Stomach (tissue), 19 donors: ENCODE measurements at places on chromosomes 5 and 9. TPM values are rescaled to one million over a fixed set of nuclear protein-coding genes. Genes with fewer than 3 reads are reported as not detected.

- peaks cover 46% of the 10 kb centered on the region for H3K36me3 ChIP-seq
Measured at GRCh38 chr9:123064716-123065115, 31.2 kb downstream of the GPR21 start.

DNA sequence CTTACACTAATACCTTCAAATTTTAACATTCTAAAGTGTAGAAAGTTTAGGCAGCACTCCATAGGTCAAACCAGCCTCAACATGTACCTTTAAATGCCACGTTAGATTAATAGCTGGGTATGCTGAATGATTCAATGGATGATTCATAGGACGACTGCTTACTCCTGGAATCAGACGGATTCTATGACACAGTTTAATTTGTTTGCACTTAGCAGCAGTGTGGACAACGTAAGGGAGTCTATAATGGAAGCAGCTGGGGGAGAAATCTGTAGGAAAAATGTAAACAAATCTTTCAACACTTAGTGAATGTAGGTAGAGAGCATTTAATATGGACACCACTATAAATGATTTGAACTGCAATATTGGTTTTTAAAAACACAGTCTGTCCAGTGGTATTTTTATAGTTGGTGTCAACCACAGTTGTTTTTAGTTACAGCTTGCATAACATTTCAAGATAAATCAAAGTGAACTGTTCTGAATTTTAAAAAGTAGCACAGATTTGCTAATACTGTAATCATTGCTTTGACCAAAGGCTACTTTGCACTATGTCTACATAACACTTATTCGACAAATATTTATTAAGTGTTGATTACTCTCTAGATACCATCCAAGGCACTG is 701.5 kb upstream of the MEF2C start:
- DNase-seq = peak; percentile 16
- H3K27ac ChIP-seq = no peak overlapping the region
- no peak overlapping the region for H3K4me3 ChIP-seq
- H3K36me3 ChIP-seq = no peaks in the 10 kb centered on the region

DNA sequence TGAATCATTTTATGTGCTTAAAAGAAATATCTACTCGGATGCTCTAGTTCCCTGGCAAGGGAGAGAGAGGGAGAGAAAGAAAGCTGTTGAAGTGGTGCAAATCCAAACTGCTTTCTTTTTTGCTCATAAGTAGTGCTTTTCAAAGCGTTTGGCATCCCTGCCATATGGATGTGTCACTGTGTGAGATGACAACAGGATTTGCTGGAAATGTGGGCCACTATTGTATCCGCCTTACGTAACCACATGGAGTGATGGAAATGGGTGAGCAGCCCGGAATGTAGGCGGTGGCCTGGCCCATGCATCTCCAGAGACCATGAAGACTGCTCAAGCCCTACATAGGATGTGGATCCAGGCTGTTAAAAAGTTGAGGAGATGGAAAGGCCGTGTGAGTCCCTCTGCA is 30.8 kb downstream of the TJP2 start:
- DNase-seq = no peak
- H3K27me3 ChIP-seq = no peaks in the 10 kb centered on the region
- peaks cover 31% of the 10 kb centered on the region for H3K4me1 ChIP-seq
- no peak overlapping the region for H3K27ac ChIP-seq

- DNase-seq = no peak
- H3K27me3 ChIP-seq = no peaks in the 10 kb centered on the region
- H3K36me3 ChIP-seq = no peaks in the 10 kb centered on the region
- peaks cover 12% of the 10 kb centered on the region for H3K4me1 ChIP-seq
- H3K4me3 ChIP-seq = no peak overlapping the region
Measured at GRCh38 chr9:12790001-12790400, 15.2 kb downstream of the LURAP1L start.

GRCh38 chr5:16585041-16585667 is 31.6 kb downstream of the RETREG1 start:
- H3K36me3 ChIP-seq = no peaks in the 10 kb centered on the region
- H3K4me3 ChIP-seq = no peak overlapping the region
- H3K4me1 ChIP-seq = peaks cover 13% of the 10 kb centered on the region
- no peak overlapping the region for H3K27ac ChIP-seq

DNA sequence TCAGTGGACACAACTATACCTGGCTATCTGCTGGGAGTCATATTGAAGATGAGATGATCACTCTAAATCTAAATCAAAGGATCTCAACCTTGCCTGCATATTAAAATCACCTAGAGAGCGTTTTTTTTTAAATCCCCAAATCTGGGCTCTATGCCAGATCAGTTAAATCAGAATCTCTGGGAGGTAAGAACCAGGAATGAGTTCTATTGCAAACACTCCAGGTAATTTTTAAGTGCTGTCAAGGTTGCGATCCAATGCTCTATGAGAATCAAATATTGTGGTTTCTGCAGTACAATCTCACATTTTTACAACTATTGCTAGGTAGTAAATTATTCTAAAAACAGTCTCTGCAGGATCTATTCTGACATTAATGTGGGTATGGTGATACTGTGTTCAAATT is 202.3 kb upstream of the OR13F1 start:
- no peaks in the 10 kb centered on the region for H3K4me1 ChIP-seq
- no peaks in the 10 kb centered on the region for H3K36me3 ChIP-seq
- DNase-seq = no peak
- no peak overlapping the region for H3K27ac ChIP-seq

DNA sequence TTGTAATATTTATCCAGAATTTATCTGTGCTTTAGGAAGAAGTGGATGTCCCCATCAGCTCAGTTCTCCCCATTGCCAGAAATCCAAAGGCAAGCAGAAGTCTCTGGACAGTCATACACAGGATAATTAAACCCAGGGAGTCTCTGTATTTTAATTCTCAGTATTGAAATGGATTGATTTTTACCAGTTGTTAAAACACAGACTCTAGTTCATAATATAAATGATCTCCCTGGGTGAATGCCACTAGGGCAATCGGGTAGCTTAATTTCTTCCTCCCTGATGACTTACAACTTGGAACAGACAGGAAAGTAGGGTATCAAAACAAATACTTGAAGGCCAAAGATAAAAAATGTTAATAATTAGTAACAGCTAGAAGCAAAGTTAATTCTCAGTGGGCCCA is 66.5 kb upstream of the DAP start:
- H3K4me1 ChIP-seq = no peaks in the 10 kb centered on the region
- no peak overlapping the region for H3K27ac ChIP-seq
- DNase-seq = no peak
- H3K36me3 ChIP-seq = no peaks in the 10 kb centered on the region
- H3K27me3 ChIP-seq = no peaks in the 10 kb centered on the region
- no peak overlapping the region for H3K4me3 ChIP-seq

DNA sequence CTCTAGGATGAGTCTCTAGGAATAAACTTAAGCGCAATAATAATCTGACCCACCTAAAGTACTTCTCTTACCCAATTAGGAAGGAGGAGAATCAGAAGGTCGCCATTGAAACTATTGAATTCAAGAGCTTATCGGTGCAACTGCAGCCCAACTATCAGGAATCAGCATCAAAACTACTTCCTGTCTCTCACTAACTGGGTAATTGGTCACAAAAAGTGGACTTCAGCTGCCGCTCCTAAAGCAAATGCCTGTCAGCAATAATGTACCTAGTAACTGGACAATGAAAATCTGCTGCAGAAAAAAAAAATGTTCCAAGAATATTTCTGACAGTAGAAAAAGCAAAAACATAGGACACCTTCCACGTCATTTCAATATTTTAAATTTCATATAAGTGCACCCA is 3.3 kb downstream of the OR1L8 start:
- H3K4me1 ChIP-seq = no peaks in the 10 kb centered on the region
- H3K36me3 ChIP-seq = no peaks in the 10 kb centered on the region
- no peak overlapping the region for H3K27ac ChIP-seq
- H3K4me3 ChIP-seq = no peak overlapping the region
- DNase-seq = no peak
- H3K27me3 ChIP-seq = no peaks in the 10 kb centered on the region

- H3K27ac ChIP-seq = no peak overlapping the region
- DNase-seq = no peak
- no peaks in the 10 kb centered on the region for H3K4me1 ChIP-seq
- no peaks in the 10 kb centered on the region for H3K36me3 ChIP-seq
- no peak overlapping the region for H3K4me3 ChIP-seq
Measured at GRCh38 chr5:117013280-117013877, 438.8 kb upstream of the SEMA6A start.

DNA sequence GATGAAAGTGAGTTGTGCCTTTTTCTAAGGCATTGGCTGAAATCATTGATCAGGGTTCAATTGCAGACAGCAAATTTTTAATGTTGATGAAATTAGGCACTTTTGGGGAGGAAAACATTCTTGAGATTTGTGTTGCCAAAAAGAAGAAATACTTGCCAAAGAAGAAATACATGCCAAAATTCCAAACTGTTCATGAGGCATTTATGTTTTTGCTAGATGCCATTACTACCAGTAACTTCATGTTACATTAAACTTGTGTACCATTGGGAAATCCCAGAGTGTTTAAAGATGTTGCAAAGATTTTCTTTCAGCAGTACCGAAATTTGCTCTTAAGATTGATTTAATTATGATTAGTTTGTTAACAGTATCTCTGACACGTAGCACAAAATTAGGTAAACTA is 7.0 kb downstream of the XRCC4 start:
- H3K4me1 ChIP-seq = peaks cover 13% of the 10 kb centered on the region
- no peaks in the 10 kb centered on the region for H3K27me3 ChIP-seq
- DNase-seq = no peak
- H3K4me3 ChIP-seq = no peak overlapping the region
- no peak overlapping the region for H3K27ac ChIP-seq
- no peaks in the 10 kb centered on the region for H3K36me3 ChIP-seq

DNA sequence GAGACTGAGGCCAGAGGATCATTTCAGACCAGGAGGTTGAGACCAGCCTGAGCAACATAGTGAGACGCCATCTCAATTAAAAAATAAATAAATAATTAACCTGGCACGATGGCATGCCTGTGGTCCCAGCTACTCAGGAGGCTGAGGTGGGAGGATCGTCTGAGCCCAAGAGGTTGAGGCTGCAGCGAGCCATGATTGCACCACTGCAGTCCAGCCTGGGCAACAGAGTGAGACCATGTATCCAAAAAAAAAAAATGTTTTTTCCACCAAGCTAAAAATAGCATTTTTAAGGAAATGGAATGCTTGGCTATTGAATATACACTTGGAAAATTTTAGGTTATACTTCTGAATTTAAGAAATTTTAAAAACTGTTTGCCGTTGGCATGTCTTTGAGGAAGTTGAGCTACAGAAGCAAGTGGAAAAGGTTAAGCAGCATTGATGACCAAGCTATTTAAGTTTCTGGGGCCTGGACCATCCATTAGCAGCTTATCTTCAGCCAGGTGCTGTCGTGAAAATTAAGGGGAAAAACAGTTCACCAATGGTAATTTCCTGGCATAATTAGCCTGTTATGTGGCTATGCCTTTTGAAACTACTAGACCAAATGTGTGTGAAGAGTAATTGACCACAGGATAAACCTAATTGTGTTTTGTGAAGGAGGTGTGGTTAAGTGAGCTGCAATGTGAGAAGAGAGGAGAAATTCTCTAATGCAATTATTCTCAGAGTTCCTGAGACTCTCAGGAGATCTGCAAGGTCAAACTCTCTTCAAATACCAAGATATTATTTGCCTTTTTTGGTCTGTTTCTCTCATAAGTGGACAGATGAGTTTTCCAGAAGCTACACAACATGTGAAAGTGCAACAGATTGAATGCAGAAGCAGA is 21.0 kb downstream of the F2R start:
- H3K27ac ChIP-seq = peak overlapping the region; percentile 15
- H3K4me1 ChIP-seq = peaks cover 6% of the 10 kb centered on the region
- no peaks in the 10 kb centered on the region for H3K27me3 ChIP-seq
- no peak overlapping the region for H3K4me3 ChIP-seq

GRCh38 chr5:150778517-150779396 is at the start of gene SMIM3:
Gene SMIM3, plus strand, starts transcription at chr5:150778757. Its CDS starts 16,684 bp downstream, at chr5:150795441.
- H3K4me1 ChIP-seq = peaks cover 28% of the 10 kb centered on the region
- peak within 1 kb of the TSS; percentile 91 for H3K27ac ChIP-seq
- DNase-seq = peak; percentile 86
- H3K4me3 ChIP-seq = peak within 1 kb of the TSS; percentile 82

- peaks cover 48% of the 10 kb centered on the region for H3K4me1 ChIP-seq
- peak; percentile 76 for DNase-seq
- peak overlapping the region; percentile 45 for H3K4me3 ChIP-seq
Measured at GRCh38 chr9:37036776-37037502, 2.9 kb upstream of the PAX5 start.

The AK3 gene
- total RNA-seq = 87.9 TPM

The PRR7 gene
- total RNA-seq = not detected

The DBH gene
- total RNA-seq = not detected

The SLIT3 gene
- total RNA-seq = 3.2 TPM

The ERAP2 gene
- 16.7 TPM for total RNA-seq

The PPP3R2 gene
- not detected for total RNA-seq

The HRCT1 gene
- total RNA-seq = 28.7 TPM

The RXFP3 gene
- total RNA-seq = not detected

The PIGO gene
- total RNA-seq = 12.9 TPM

The FOXD4 gene
- not detected for total RNA-seq
